ENCODE measurements at places on chromosomes 6 and 20.

GRCh38 chr6:157538698-157539097 lies 157.7 kb downstream of the ZDHHC14 start:
- no peak for DNase-seq

DNA sequence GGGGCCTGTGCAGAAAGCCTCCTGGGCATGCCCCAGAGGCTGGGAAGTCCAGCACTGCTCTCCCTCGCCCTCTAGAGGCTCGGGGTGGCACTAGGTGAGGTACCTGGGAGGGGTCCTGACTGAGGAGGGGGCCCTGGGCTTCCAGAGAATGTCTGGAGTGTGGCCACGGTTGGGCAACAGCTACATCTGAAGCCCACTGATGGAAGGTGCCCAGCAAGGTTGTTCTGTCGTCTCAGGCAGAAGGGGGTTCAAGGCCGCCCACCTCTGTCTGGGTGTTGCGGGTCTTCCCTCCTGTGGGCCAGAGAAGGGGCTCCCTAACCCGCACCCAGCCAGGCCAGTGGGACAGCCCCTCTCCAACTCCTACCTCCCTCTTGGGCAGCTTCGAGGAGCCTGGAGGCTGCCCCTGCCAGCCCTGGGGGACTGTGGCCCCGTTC lies 11.4 kb upstream of the VEGFA start:
- no peak for DNase-seq

DNA sequence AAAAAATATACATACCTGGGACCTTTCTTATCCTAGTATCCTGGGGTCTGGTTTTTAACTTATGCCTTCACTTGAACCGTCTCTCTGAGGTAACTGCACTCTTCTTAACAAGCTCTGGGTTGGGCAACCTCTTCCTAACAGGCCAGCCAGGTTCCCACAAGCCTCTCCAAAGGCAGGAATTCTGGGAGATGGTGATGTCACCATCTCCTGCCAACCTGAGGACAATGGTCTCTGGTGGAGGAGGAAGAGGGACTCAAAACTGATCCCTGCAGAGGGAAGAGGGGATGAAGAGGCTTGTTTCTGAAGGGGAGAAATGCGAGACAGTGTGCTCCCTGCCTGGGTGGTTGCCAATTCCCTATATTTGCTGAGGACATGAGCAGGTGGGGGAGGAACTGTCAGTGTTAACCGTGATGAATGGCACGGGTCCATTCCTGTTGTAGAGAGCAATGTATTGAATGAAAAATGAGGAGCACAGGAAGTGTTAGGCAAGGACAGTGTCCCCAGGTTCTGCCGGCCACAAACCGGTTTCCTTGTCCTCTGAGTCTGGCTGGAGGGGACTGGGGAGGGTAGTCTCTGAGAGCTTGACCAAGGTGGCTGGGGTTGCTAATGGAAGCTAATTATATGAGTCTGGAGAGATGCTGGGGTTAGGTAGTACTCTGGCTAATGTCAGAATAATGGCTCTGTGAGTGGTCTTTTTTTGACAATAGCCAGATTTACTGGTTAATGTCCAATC lies 95.5 kb downstream of the KCNB1 start:
- DNase-seq: no peak

DNA sequence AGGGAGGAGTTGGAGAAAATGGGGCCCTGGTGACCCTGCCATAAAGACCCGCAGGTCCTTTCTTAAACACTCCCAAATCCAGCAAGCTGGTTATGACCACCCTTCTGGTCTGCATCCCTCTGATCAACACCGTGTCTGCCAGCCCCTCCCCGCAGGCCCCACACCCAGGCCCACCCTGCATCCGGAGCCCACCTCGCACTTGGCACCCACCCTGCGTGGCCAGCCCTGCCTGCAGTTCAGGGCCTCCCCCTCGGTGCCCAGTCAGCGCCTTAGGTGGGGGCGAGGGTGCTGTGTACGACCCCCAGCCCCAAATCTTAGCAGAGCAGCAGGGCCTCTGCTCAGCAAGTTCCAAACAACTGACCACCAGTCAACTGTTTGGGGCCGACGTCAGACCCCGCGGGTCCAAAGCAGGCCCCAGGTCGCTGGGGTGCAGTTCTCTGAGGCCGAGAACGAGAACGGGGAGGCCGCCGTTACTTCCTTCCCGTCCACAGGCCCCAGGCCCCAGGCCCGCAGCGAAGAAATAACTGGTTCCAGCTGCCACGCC lies 1.2 kb downstream of the ACSS1 start:
- no peak for DNase-seq

GRCh38 chr6:156689656-156690055 lies 87.5 kb upstream of the ARID1B start:
- no peak for DNase-seq

GRCh38 chr6:167113935-167114910 lies 8.7 kb upstream of the CCR6 start:
- DNase-seq: no peak

- peak; percentile 52 for DNase-seq
Measured at GRCh38 chr20:327186-328026, 2.1 kb downstream of the SOX12 start.

GRCh38 chr6:42251911-42252637 lies 34.4 kb upstream of the MRPS10 start:
- DNase-seq: no peak

- DNase-seq: no peak
Measured at GRCh38 chr20:25281541-25281991, 33.7 kb downstream of the PYGB start.

GRCh38 chr20:36248836-36249235 lies 12.6 kb downstream of the AAR2 start:
- DNase-seq: no peak

DNA sequence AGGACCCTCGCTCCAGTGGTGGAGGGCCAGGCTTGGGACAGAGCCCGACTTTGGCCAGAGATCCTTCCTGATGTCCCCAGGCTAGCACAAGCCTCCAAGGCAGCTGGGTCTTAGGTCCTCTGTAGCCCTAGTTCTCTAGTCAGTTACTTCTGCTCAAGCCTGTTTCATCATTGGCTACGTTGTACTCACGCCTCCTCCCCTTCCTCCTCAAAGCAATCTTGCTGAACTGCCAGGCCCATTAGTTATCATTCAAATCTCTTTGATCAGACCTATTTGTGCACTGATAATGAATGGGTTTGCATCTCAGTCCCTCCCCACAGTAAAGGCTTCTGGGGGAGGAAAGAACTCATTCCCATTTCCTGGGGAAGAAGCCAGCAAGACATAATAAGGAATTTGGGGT lies 256.8 kb downstream of the NFATC2 start:
- DNase-seq: no peak

DNA sequence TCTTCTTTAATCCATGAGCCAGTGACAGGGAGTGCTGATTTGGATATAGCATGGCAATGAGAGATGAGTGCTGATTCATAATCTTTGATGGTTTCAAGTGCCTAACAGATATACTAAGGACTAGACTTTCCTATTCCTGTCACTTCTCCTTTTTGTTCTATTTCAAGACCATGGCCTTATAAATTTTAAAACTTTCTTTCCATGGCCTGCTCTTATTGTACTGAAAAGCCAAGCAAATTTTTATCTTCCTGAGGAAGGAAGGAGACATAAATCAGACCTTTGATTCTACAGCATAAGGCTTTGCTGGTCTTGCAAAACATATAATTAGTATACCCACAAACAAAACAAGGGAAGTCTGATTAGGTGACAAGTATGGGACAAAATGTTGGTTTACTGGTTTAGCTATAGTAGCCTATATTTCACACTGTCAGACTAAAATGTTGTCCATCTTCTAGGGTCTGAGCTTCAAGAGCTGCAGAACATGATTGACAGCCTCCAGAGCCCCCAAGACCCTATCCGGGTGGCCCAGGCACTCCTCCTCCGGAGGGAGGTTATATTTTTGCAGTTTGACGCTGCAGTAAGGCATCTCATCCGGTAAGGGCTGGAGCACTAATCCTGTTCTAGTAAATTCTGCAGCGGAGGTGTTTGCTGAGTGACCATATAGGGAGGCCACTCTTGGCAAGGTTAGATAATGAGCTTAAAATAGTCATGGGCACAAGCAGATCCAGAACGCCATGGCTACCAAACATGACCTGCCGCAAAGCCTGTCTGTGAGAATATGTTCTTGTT lies 82.3 kb downstream of the CD164 start:
- no peak for DNase-seq

- no peak for DNase-seq
Measured at GRCh38 chr6:2611092-2611491, 139.6 kb downstream of the MYLK4 start.

Measured in activated gamma-delta T cell treated with anti-CD3 and anti-CD28 coated beads, Interleukin-2, amount 50 U/mL, for 16 hours (primary cell).